ENCODE measurements at places on chromosomes 3 and 15. TPM values are rescaled to one million over a fixed set of nuclear protein-coding genes. Genes with fewer than 3 reads are reported as not detected.

The MFSD1 gene
- 24.5 TPM for polyA plus RNA-seq

The SNTN gene
- 3.5 TPM for polyA plus RNA-seq

The STRIT1 gene
- not detected for polyA plus RNA-seq

The SLC33A1 gene
- polyA plus RNA-seq: 19.7 TPM

The ST8SIA2 gene
- 3.9 TPM for polyA plus RNA-seq

The CAV3 gene
- polyA plus RNA-seq: 1.7 TPM

The ACTRT3 gene
- 1.5 TPM for polyA plus RNA-seq

The DUOXA2 gene
- not detected for polyA plus RNA-seq

The NECTIN3 gene
- 17.8 TPM for polyA plus RNA-seq

Measured in Purkinje cell (primary cell).